Cardiac fibroblast (primary cell): ENCODE measurements at places on chromosomes 1 and 21.

- no peak for DNase-seq
These were observed 11.2 kb upstream of the RNF223 start for GRCh38 chr1:1085171-1085841.

- DNase-seq = peak; percentile 18
These were observed 163.9 kb downstream of the ST6GALNAC5 start for GRCh38 chr1:77031106-77031662.

GRCh38 chr21:44994695-44995342, 55.0 kb downstream of the SLX9 start:
- DNase-seq = no peak

- peak; percentile 46 for DNase-seq
These were observed at the start of gene FMO2 for GRCh38 chr1:171185091-171185490. TSS of gene FMO2 (plus strand) at chr1:171185300. CDS start at chr1:171185714, 414 bp downstream.

DNA sequence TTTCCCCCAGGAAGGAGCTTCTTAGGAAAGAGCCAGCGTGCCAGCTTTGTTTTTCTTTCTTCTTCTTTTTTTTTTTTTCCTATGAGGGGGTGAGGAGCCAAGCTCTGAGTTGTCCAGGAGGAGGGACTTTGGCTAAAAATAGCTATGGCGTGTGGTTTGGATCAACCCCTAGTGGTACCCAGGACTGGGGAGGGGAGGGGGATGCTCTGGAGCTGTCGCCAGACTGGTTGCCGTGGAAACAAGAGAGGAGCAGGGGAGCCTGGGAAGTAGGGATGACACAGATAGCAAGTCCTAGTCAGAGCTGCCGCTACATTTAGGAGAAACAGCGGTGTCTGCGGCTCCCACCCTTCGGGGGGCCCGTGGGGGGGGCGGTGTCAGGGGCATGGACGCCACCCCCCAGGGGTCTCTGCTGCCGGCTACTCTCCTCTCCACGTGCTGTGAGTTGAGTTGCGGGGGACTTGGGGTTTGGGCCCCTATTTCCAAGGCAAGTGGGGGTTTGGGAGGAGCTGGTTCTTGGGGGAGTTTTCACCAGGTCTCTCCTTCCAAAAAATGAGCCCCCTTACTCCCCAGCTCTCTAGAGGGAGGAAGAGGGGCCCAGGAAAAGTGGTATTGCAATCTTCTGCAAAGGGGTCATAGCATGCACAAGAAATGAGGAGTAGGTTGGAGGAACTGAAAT, at the start of gene KCNJ9:
TSS of gene KCNJ9 (plus strand) at position 278 of the 676 bp plus-strand sequence. CDS start 2,493 bp downstream, outside the sequence.
- no peak for DNase-seq

DNA sequence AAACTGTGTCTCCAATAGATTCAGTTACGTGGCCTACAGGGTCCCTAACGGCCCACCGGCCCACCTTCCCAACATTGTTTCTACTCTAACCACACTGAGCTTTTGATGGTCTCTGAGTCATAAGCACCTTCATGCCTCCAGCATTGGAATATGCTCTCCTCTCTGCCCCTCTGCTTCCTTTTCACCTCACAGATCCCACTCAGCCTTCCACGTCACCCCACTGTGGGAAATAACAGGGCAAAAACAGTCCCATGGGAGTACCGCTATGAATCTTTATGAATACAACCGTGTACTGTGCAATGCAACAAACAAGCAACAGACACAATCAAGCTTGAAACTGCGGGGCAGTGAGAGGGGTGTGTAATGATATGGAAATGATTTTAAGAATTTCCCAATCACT, 5.3 kb upstream of the SARS1 start:
- no peak for DNase-seq

DNA sequence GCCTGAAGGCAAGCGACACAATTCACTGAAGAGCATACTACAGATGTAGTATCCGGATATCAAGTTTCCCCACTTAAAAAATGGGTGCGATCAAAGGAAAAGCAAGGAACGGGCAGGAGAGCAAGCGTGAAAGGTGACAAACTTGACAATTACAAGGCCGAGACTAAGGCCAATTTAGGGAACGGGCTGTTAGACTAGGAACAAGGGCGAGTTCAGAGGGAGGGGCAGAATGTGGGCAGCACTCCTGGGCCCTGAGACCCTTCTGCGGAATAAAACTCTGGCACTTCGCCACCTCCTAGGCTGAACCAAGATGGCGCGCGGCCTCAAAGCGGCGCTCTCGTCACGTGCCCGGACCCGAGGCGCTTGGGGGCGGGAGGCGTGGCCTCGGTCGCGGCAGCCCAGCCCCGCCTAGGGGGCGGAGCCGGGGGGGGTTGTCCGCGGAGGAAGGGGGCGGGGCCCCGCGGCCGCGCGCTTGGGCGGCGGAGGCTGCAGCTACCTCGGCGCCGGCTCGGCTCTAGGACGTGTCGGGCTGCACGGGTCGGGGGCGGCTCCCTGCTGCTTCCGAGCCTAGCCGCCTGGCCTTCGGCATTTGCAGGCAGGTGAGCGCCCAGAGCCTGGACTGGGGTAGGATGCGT, at the start of gene PPFIA4:
TSS of gene PPFIA4 (plus strand) at position 461 of the 635 bp plus-strand sequence. CDS start 12,518 bp downstream, outside the sequence.
- peak; percentile 91 for DNase-seq

DNA sequence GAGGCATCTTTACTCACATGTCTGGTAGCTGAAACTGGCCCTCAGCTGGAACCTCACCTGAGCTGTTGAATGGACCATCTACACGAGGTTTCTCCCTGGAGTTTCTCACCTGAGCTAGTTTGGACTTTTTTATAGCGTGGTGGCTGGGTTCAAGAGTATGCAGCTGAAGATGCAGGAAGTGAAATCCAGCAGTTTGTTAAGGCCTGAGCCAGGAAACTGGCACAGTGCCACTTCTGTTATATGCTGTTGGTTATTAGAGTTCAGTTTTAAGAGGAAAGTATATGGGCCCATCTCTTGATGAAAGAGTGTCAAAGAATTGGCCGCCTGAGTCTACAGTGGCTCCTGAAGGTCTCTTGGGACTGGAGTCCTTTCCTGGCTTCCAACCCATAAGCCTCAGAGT, 35.6 kb downstream of the STUM start:
- DNase-seq = no peak

DNA sequence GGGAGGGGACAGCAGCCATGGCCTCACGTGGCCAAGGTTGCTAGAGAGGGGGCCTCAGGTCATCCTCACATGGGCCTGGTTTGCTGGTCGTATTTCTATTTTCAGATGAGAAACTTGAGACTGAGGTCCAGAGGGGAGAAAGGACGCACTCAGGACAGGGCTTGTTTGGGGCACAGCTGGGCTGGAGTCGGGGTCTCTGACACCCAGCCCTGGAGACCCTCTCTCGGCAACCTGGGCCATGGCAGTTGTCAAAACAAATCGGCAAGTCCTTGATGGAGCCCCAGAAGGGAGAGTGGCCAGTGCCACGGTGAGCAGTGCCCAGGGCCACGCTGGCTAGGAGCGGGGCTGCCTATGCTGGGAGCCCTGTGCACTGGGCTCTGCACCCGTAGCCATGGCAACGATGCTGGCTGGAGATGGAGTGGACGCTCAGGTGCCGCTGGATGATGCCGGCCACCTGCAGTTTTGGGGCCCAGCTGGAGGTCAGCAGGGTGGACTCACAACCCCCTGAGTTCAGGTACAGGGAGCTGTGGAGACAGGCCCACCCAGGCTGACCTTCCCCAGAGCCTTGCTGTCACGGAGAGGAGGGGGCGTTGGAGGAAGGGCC, 11.1 kb downstream of the LRRC3 start:
- no peak for DNase-seq

GRCh38 chr1:231162297-231162969, 575 bp downstream of the TRIM67 start:
- DNase-seq = peak; percentile 36

DNA sequence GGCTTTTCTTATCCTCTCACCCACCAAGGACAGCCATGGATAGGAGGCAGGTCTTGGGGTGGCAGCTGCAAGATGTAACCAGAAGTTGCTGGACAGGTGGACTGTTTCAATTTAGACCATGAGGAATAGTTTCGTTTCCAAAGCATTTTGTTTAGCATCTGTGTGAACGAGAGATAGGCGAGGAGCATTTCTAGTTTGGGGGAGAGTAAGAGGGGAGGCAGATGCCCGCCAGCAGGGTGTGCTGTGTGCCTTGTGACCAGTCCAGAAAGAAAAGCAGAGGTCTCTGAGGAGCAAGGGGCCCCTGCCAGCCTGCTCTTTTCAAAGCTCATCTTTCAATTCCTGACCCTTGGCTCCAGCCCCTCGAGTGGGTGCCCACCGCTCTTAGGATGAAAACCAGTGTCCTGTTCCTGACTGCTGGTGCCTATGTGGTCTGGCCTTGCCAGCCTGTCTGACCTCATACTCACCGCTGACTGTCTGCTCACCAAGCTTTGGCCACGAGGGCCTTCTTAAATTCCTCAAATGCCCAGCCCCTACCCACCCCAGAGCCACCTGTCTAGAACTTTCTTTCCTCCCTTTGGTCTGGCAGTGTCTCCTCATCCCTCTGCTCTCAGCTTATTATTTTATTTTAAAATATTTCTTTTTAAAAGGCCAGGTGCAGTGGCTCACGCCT, 8.5 kb downstream of the SERINC2 start:
- DNase-seq = peak; percentile 34

DNA sequence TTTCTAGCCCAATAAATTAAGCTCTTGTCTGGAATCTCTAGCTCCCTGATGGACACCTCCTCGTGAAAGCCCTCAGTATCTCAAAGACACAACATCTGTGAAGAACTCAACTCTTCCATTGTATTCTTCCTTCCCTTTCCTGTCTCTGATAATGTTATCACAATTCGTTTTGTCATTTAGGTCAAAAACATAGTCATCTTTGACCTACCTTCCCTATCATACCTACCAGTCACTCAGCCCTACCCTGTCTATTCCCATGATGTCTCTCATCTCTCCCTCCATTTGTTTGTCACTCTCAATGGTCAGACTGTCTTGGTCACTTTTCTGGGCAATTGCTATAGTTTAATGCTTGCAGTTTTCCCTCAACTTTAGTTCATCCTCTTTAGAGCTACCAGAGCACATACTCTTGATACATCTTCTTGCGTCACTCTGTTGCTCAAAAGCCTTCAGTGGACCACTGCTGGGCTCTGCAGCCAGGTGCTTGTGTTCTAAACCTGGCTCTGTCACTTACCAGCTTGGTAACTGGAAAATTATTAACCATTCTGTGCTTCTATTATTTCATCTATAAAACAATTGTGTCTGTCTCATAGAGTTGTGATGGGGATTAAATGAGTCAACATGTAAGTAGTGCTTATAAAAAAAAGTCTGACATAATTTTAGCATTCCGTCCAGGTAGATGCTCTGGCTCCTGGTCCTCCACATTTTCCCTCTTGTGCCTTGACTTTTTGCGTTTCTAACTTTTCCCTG, 39.6 kb downstream of the DDR2 start:
- no peak for DNase-seq

DNA sequence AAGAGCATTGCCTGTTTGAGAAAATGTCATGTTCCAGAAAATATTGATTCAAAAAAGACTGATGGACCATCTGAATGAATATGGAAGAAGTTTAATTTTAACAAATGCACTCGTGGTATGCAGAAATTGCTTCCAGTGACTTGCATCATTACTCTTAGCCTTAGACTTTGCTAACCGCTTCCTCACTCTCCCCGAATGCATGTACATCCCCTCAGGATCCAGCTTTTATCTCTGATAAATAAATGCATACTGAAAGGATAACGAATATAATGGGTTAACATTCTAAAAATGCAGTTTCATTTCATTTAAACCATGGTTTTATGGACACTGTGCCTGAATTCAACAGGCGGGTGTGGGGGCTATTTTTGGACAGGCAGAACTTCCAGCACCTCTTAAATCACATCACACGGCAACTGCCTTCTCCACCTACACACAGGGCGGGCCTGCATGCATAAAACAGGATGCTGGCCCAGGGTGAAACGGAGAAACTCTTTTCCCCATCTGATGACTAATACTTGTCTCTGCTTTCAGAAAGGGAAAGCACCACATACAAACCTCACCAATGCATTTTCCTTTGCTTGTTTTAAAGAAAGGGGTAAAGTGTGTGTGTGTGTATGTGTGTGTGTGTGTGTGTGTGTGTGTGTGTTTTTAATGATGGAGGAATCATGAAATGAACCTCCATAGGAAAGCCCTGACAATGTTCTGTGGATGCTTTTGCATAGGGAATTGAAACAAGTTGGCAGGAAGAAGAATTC, 48.7 kb downstream of the SPAG17 start:
- peak; percentile 57 for DNase-seq

DNA sequence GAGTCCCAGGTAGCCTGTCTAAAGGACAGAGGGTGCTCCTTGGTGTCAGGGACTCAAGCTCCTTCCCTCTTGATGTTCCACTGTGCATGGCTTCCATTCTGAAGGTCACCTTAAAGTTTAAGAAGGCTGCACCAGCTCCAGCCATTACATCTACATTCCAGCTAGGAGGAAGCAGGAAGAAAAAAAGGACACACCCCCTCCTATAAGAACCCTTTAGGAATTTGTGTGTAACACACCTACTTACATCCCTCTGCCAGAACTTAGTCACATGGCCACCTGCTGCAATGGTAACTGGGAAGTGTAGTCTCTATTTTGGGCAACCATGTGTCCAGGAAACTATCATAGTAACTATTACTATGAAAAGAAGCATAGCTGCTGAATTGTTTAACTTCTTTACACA, 161.6 kb upstream of the KLHDC7A start:
- DNase-seq = no peak

GRCh38 chr1:56433056-56433577, 146.2 kb downstream of the PLPP3 start:
- no peak for DNase-seq

- DNase-seq = no peak
These were observed 8.1 kb upstream of the ETV3L start for GRCh38 chr1:157107702-157108101.

DNA sequence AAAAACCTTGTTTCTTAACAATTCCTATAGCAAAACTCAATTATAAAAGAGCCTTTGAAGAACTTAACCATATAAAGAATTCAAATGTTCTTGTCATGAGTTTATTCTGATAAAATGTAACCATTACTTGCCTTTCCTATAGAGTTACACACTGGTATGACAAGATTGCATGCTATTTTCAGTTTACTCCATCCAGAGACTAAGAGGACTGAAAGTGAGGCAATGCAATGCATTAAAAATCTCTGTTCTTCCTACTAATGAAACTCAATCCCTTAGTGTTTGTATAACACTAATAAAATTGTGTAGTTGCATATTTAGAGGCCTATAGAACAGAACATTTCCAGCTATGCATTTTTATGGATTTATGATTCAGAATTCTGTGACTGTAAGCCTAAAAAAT, 88.1 kb downstream of the COP1 start:
- no peak for DNase-seq

GRCh38 chr1:44078104-44078503, 40.5 kb upstream of the KLF17 start:
- DNase-seq = no peak

GRCh38 chr1:186187601-186188000, 187.5 kb downstream of the TPR start:
- no peak for DNase-seq

- no peak for DNase-seq
These were observed 134.6 kb downstream of the BRINP2 start for GRCh38 chr1:177305040-177306018.

GRCh38 chr1:34128186-34128889, 36.7 kb downstream of the CSMD2 start:
- no peak for DNase-seq

GRCh38 chr1:77686796-77687518, 4.5 kb upstream of the ZZZ3 start:
- DNase-seq = no peak
